ENCODE measurements at places on chromosomes 7 and 10. TPM values are rescaled to one million over a fixed set of nuclear protein-coding genes. Genes with fewer than 3 reads are reported as not detected.

- DNase-seq = no peak
Observed at GRCh38 chr10:110822035-110822711, 49.6 kb upstream of the PDCD4 start.

DNA sequence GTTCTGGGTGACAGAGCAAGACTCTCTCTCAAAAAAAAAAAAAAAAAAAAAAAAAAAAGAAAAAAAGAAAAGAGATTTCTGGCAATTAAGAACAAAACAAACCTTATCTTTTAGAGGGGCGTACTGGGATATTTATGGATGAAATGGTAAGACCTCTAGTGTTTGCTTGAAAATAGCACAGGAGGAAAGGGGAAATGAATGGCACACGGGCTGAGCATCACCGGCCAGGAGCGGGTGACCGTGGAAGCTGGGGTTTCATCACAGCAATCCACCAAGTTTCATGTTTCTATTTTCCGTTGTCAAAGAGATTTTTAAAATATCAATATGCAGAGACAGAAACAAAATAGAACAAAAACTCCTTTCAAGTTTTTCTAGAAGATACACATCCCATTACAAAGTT, 105.6 kb downstream of the SVIL start:
- DNase-seq = no peak

GRCh38 chr7:76292213-76292573, 10.3 kb upstream of the HSPB1 start:
- peak; percentile 95 for DNase-seq

- no peak for DNase-seq
Observed at GRCh38 chr10:118965645-118966044, 63.9 kb upstream of the NANOS1 start.

- DNase-seq = no peak
Observed at GRCh38 chr10:126738001-126738400, 67.5 kb upstream of the C10orf90 start.

- peak; percentile 63 for DNase-seq
Observed at GRCh38 chr10:63464402-63465292, 1.1 kb downstream of the JMJD1C start.

DNA sequence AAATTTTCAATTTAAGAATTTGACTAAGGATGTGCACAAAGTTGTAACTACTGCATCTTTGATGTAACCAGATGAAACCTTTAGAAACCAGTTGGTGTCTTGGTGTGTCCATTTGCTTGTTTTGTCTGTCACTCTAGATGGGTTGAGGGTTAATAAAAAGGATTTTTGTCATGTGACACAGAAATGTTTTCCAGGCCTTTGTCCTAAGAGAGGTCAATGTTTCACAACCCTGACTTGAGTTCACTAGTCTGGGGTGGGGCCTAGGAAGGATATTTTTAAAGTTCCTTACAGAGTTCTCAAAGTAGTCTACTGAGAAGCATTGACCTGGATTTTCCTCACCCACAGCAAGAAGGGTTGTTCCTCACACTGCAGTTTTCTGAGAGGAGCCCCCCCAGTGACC, 90.3 kb downstream of the HERPUD2 start:
- DNase-seq = no peak

- DNase-seq = no peak
Observed at GRCh38 chr7:75969182-75969581, 25.2 kb downstream of the TMEM120A start.

DNA sequence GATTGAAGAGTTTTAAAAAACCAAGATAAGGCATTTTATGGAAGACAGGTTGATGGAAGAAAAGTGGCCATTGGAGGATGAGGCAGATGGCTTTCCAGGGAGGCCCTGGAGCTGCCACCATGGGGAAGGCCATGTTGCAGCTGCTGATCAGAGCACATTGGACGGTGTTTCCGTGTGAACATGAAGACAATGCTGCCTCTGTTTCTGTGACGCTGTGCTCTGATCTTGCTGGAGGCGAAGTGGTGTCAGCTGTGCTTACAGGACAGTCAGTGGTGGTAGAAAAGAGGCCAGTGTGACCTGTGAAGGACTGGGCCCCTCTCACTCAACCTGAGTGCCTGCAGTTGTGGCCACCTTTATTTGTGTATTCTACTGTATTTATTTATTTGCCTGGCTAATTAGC, 132.9 kb downstream of the FAM204A start:
- no peak for DNase-seq

GRCh38 chr10:129788215-129788614, 175.9 kb downstream of the EBF3 start:
- no peak for DNase-seq

GRCh38 chr7:132112106-132112505, 464.2 kb downstream of the PLXNA4 start:
- no peak for DNase-seq

DNA sequence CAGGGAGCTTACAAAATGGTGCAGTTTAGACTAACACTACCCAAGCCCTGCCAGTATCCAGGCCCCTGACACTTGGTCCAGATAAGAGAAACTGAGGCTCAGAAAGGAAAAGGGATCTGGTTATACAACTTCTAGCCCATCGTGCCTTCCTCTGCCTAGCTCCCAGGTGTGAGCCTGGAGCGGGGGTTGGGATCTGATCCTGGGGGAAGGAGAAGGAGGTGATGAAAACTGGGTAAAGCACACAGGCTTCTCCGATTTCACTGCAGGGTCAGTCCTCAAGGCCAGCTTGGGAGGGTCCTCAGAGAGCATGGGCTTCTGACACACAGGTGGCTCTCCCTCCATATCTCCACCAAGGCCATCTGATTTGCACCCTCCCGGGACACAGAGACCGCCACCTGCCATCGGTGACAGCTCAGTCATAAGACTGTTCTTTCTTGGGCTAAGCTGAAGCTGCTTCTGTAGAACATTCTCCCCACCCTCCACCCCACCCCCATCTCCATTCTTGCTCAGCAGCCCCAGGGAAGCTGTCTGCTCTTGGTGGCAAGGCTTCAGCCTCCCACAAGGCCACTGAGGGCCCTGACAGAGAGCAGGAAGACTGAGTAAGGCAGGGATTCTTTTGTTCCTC, 16.4 kb downstream of the SRRM3 start:
- no peak for DNase-seq

- no peak for DNase-seq
Observed at GRCh38 chr10:104303594-104304355, 34.5 kb downstream of the ITPRIP start.

DNA sequence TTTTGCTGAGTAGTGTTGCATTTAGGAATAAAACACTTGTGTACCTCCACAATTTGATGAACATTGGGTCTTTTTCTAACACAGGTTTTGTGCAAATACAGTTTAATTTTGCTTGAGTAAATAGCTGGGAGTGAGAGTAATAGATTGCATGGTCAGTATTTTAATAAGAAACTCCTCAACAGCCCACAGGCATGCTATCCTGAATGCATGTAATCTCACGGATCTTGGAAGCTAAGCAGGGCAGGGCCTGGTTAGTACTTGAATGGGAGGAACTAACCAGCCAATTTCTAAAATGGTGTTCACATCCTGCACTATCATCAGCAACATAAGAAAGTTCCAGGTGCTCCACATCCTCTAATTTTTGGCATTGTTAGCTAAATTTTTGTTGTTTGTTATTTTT, 685.4 kb upstream of the MBL2 start:
- no peak for DNase-seq

DNA sequence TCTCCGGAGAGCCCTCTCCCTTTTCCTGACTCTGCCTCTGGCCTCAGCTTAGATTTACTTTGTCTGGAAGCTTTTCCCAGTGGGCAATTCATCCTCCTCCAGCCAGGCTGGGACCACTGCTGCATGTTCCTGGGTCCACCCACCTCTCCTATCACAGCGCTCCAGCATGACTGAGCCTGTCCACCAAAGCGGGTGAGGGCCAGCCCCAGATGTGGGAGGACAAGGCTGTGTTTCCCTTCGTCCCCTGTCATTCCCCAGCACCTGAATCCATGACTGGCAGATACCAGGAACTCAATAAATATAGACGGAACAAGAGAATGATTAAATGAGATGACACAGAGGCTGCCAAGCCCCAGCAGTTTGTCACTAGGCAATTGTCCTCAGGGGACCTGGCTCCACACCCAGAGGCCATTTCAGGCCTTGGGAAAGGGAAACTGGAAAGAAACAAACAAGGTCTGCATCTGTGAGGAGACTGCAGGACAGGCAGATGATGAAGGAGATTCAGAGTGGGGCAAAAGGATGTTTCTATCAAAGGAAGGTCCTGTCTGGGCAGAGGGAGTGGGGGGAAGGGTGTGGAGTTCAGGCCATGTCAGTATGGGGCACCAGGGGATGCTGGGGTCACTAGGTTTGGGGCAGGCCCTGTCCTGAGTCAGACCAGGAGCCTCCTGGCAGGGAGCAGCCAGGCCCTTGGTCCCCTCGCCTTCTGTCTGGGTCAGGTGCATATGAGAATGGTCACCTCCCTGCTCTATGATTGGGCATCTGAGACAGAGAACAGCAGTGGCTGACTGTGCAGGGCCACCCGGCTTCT, 576.4 kb downstream of the GRID1 start:
- no peak for DNase-seq

- no peak for DNase-seq
Observed at GRCh38 chr10:132199268-132199853, 12.6 kb downstream of the DPYSL4 start.

- no peak for DNase-seq
Observed at GRCh38 chr7:116942504-116942903, 10.8 kb upstream of the ST7 start.

- DNase-seq = no peak
Observed at GRCh38 chr7:128383776-128384175, 22.3 kb upstream of the PRRT4 start.

GRCh38 chr7:5701085-5701914, 80.2 kb downstream of the RNF216 start:
- peak; percentile 55 for DNase-seq

DNA sequence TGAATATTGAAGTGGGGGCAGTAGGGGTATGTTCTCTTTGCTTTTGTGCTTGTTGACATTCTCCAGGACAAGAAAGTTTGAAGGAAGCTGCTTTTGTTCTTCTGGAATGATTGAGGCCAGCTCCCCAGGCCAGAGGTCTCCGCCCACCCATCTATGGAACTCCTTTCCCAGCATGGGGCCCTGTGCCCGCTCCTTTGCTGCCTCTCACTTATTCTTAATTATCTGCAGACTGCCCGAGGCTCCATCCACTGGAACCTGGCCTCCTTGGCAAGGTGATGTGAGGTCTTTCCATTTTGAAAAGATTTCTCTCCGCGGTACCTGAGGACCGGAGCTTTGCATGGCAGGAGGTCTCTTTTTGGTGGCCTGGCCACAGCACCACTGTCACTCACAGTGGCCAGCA, 39.3 kb upstream of the MKI67 start:
- DNase-seq = no peak

- peak; percentile 3 for DNase-seq
Observed at GRCh38 chr10:510415-510881, 179.0 kb downstream of the DIP2C start.

HOXA1 gene
- 0.68 TPM for total RNA-seq

SPDYE2 gene
- not detected for total RNA-seq

ETV1 gene
- total RNA-seq = 5.6 TPM

RAB19 gene
- total RNA-seq = not detected

C10orf105 gene
- under 0.01 TPM for total RNA-seq

DYDC2 gene
- total RNA-seq = not detected

GJD4 gene
- total RNA-seq = not detected

BAIAP2L1 gene
- 1.4 TPM for total RNA-seq

CC2D2B gene
- 0.88 TPM for total RNA-seq

PPP1R9A gene
- 19.2 TPM for total RNA-seq

CRPPA gene
- 2.0 TPM for total RNA-seq

HOXA9 gene
- total RNA-seq = 9.0 TPM

PNLIPRP3 gene
- not detected for total RNA-seq

ICA1 gene
- 41.1 TPM for total RNA-seq
